Body of pancreas (tissue), 4 donors: ENCODE measurements at places on chromosomes 13 and 19. TPM values are rescaled to one million over a fixed set of nuclear protein-coding genes. Genes with fewer than 3 reads are reported as not detected.

Gene SCAF1
- total RNA-seq = 16.1 TPM

Gene PSG11
- total RNA-seq = not detected

DNA sequence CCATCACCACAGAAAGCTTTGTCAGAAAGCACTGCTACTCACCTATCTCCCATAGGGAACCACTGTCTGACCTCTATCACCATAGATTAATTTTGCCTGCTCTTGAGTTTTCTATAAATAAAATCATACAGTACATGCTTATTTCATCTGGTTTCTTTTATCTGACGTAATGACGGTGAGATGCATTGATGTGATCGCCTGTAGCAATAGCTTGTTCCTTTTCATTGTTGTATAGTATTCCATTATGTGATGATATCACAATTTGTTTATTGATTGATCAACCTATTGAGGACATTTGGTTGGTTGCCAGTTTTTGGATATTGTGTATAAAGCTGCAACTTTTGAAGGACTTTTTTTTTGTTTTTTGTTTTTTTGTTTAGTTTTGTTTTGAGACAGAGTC is 51.9 kb upstream of the ADGRE1 start:
- DNase-seq = no peak

- DNase-seq = no peak
Measured at GRCh38 chr13:35473206-35473775, 3.2 kb downstream of the MAB21L1 start.

Gene ZNF264
- total RNA-seq = 35.0 TPM

DNA sequence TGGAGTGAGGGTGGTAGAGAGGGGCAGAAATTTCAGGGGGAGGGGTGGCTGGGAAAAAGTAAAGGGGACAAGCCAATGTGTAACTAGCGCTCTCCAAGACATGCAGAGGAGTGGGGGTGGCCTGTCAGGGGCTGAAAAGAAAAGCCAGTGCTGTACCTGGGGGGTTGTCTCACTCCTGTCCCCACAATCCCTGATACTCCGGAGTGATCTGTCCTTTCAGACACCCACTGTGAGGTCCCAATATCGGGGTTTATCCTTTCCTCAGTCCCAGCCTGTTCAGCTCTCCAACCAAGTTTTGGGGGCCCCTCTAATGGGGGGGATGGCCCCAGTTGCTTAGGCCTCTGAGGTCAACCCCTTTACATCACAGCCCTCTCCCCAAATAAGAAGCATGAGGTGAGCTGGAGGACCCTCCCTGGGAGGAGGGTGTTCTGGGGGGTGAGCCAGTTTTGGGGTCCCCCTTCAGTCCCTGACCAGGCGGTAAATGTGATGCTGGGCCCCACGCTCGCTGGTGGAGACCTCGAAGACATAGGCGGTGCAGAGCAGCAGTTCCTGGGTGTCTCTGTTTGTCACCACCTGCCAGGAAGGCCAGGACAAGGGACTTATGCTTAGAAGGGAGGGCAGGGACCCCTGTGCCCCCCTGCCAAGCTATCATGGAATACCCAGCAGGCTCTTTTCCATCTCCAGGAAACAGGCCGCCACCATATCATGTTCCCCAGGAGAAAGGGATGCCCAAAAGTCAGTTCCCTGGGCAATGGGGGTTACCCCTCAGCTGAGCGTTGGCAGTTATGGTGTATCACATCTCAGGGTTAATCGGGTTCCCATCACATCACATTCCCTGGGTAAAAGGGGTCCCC is 5.9 kb downstream of the CD37 start:
- DNase-seq = no peak
